Posterior vena cava (tissue), 2 donors: ENCODE measurements at places on chromosomes 12 and 14. TPM values are rescaled to one million over a fixed set of nuclear protein-coding genes. Genes with fewer than 3 reads are reported as not detected.
A peak's percentile ranks its signal among the peaks of the same experiment; 100 is the strongest.

LYZ gene
- 20.7 TPM for total RNA-seq

- DNase-seq = no peak
These were observed 14.9 kb downstream of the SLC38A2 start for GRCh38 chr12:46357438-46358324.

RIPK3 gene
- total RNA-seq = 8.5 TPM

- no peak for DNase-seq
These were observed 104.4 kb downstream of the DAD1 start for GRCh38 chr14:22484632-22485031.

FIGNL2 gene
- total RNA-seq = 0.60 TPM

MMP17 gene
- 4.3 TPM for total RNA-seq

DNA sequence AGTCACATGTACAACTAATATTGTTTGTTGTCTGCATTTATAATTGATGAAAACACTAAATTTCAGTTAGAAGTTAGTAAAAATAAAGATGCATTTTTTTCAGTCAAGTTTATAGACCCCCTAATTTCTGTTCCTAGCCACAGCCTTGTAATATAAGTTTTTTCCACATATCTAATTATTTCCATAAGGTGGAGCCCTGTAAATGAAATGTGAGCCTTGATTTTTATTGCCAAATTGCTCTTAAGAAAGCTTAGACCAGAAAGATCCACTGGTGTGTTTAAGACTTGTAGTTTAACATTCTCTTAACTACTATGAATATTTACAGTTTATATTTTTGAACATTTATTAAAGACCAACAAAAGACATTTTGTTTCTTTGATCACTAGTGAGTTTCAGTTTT lies 322.1 kb upstream of the RGS6 start:
- no peak for DNase-seq

DNA sequence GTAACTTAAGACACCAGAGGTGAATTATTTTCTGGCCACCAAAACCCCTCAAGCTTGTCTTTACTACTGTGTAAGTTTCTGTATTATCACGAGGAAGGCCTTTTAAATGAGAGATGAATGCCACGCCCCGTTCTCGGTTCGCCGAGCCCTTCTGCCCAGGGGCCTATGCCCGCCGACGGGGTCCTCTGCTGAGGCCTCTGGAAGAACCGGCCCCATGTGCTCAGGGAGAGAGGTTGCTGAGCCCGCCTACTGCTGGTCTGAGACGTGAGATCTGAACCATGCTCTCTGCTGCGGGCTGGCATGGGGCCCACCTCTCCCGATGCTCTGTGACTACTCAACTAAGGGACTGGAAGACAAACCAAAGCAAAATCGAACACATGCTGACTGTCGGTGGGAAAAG lies 21.0 kb downstream of the AMN start:
- no peak for DNase-seq

- DNase-seq = no peak
These were observed 13.8 kb downstream of the EXOC5 start for GRCh38 chr14:57254884-57255283.

- DNase-seq = peak; percentile 68
These were observed 129.2 kb upstream of the EVL start for GRCh38 chr14:99936056-99936455.

GRCh38 chr14:102594514-102595175 lies 2.2 kb downstream of the RCOR1 start:
- no peak for DNase-seq

RNASE2 gene
- total RNA-seq = 3.7 TPM

DNA sequence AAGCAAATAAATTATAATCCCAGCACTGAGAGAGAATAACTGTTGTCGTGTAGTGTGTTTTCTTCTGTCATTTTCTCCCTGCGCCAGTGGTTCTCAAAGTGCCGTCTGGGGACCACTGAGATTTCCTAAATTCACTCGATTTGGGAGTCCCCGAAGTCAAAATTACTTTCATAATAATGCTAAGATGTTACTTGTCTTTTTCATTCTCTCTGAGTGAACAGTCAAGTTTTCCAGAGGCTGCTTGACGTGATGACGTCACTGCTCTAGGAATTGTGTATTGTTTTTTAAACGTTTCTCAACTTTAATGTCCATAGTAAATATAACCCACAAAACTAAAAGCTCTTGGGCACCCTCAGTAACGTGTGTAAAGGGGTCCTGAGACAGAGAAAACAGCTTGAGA lies 796 bp upstream of the POP5 start:
- DNase-seq = no peak

PLEKHG7 gene
- not detected for total RNA-seq

DNA sequence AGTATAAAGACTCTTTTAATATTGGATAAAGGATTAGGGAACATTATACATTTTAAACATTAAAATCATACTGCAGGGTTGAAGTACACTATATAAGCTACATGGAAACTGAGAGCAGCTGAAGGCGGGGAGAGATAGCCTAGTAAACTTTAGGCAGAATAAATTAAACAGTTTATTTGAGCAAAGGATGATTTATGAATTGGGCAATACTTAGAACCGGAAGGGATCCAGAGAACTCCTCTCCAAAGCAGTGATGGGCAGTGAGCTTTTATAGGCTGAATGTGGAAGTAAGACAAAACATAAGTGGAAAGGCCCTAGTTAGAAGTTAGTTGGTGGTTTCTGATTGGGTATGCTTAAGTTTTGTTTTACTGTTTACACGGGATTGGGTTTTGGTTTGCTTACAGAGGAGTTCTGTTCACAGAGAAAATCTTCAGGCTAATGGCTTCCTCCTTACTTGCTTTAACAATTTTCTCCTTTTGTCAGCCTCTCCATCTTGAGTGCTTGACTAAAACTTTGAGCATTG lies 18.9 kb downstream of the LEMD3 start:
- no peak for DNase-seq
